ENCODE measurements at places on chromosomes 13 and 19.

- H3K27me3 ChIP-seq, result no peaks in the 10 kb centered on the region
- no peak overlapping the region for H3K4me3 ChIP-seq
- no peaks in the 10 kb centered on the region for H3K36me3 ChIP-seq
- H3K4me1 ChIP-seq, result peaks cover 6% of the 10 kb centered on the region
- no peak overlapping the region for H3K27ac ChIP-seq
These were observed 240.3 kb downstream of the DCT start for GRCh38 chr13:94239135-94239534.

DNA sequence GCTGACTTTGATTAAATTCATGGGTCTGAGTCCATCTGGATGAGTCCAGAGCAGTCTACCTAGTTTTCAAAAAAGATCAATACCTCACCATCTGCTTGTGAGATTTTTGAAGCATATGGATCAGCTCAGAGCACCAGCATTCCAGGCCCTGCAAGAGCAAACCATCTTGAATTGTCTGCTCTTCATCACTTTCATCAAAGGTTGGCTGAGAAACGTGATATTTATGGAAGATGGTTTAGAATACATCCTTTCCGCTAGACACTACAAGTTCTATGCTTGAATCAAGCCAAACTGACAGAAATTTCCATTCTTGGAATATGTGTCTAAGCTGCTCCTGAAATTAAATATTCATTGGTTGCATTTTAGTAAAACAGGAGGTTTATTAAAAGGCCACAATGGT is 190.3 kb downstream of the KCNRG start:
- H3K36me3 ChIP-seq, result no peaks in the 10 kb centered on the region
- H3K27ac ChIP-seq, result no peak overlapping the region
- no peak for DNase-seq

DNA sequence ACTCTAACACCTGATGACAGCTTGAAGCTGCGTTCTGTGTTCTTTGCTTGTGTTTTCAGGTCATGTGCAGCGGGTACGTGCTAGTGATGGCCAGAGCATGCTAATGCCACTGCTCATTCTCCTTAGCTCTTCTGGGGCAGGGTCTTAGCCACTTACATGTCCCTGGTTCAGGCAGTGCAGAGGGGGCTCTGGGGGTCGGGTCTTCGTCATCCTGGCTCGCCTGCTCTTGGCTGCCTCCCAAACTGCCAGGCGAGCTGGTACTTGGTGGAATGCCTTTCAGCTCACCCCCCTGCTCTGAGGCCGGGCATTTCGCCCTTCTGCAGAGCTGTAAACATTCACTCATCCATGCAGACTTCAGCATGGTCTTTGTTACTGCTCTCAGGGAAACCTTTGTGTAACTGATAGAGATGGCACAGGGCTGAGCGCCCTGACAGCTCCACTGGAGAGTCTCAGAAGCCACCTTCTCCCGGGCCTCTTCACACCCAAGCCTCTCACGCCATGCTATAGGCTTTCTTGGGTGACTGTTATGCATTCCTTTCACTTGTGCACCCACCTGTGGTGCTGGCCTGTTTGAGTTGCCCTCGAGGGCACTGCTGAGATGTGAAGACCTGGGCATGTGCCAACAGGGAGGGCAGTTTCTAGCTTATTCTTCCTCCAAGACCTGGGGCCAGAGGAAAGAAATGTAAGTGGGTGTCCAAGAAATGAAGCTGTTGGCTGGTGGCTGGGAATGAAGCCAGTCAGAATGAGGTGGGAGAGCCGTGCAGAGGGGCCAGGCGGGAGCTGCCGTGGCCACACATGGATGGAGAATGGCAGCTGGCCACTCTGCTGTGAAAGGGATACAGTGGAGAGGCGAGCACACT is 24.4 kb downstream of the FAM124A start:
- no peak for DNase-seq
- H3K4me3 ChIP-seq, result no peak overlapping the region
- H3K27me3 ChIP-seq, result peaks cover 4% of the 10 kb centered on the region
- no peak overlapping the region for H3K27ac ChIP-seq

GRCh38 chr13:62320129-62321108 is 904.8 kb upstream of the PCDH20 start:
- no peaks in the 10 kb centered on the region for H3K4me1 ChIP-seq
- no peaks in the 10 kb centered on the region for H3K27me3 ChIP-seq
- no peak overlapping the region for H3K4me3 ChIP-seq
- no peaks in the 10 kb centered on the region for H3K36me3 ChIP-seq
- DNase-seq, result no peak
- no peak overlapping the region for H3K27ac ChIP-seq

GRCh38 chr13:37407156-37407555 is 191.4 kb downstream of the POSTN start:
- no peak overlapping the region for H3K4me3 ChIP-seq
- no peaks in the 10 kb centered on the region for H3K27me3 ChIP-seq
- DNase-seq, result no peak
- no peaks in the 10 kb centered on the region for H3K36me3 ChIP-seq

- peaks cover 91% of the 10 kb centered on the region for H3K27me3 ChIP-seq
- no peak overlapping the region for H3K27ac ChIP-seq
- H3K36me3 ChIP-seq, result no peaks in the 10 kb centered on the region
- H3K4me1 ChIP-seq, result peaks cover 4% of the 10 kb centered on the region
These were observed 2.8 kb downstream of the GFY start for GRCh38 chr19:49427855-49428546.

DNA sequence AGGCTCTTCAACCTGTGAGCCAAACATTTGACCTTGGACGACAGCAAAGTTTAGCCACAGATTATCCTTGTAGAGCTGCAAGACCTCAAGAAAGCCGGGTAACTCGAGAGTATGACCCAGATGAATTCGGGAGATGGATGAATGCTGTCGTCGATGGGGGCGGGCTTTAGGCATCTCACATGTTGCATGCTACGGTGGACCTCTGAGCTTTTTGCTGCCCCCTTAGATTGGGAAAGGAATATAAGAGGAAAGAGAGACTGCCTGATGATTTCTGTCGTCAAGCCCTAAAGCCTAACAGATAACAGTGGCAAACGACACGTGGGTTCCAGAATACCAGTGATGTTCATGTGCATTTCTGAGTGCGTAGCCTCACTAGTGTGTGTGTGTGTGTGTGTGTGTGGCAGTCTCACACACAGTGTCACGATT is 730 bp upstream of the ABCC4 start:
- peaks cover 28% of the 10 kb centered on the region for H3K4me1 ChIP-seq
- H3K27ac ChIP-seq, result no peak overlapping the region
- H3K4me3 ChIP-seq, result peak overlapping the region; percentile 92

DNA sequence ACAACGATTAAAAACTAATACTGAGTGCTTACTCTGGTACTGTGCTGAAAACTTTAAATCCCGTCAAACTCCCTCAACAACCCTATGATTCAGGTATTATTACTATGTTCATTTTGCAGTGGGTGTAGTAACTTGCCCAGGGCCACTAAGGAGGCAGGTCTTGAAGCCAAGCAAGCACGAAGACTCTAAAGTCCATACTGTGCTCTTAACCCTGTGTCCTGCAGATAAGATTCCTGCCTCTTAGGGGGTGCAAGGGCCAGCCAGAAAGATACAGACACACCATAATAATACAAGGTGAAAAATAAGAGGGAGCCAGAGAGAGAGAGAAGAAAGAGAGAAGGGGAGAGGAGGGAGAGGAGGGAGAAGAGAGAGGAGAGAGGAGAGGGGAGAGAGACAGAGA is 95.5 kb downstream of the CDADC1 start:
- H3K27ac ChIP-seq, result no peak overlapping the region
- no peaks in the 10 kb centered on the region for H3K27me3 ChIP-seq
- no peaks in the 10 kb centered on the region for H3K4me1 ChIP-seq
- H3K4me3 ChIP-seq, result no peak overlapping the region
- DNase-seq, result no peak
- no peaks in the 10 kb centered on the region for H3K36me3 ChIP-seq

DNA sequence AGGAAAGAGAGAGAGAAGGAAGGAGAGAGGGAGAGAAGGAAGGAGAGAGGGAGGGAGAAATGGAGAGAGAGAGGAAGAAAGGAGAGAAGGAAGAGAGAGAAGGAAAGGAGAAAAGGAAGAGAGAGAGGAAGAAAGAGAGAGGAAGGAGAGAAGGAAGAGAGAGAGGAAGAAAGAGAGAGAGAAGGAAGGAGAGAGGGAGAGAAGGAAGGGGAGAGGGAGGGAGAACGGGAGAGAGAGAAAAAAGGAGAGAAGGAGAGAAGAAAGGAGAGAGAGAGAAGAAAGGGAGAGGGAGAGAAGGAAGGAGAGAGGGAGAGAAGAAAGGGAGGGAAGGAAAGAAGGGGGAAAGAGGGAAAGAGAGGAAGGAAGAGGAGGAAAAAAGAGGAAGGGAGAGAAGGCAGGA is 1070.7 kb downstream of the UQCRFS1 start:
- no peak overlapping the region for H3K27ac ChIP-seq
- H3K27me3 ChIP-seq, result no peaks in the 10 kb centered on the region

DNA sequence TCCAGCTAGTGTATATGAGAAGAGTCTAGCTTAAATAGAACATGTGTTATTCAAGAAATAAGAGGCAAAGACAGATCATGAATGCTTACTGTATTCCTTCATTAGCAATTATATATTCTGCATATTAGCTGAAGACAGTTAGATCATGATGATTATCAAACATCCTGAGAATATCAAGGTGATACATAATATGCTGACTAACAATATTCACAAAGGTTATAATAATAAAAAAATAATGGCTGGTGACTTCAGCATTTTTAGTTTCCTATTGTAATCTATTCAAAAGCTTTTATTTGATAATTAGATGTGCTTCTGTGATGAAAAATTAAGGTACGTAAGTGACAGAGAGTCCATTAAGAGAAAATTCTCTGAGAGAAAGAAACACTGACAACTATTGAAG is 511.4 kb downstream of the PCDH17 start:
- no peak for DNase-seq
- no peaks in the 10 kb centered on the region for H3K27me3 ChIP-seq
- no peak overlapping the region for H3K4me3 ChIP-seq
- H3K27ac ChIP-seq, result no peak overlapping the region

DNA sequence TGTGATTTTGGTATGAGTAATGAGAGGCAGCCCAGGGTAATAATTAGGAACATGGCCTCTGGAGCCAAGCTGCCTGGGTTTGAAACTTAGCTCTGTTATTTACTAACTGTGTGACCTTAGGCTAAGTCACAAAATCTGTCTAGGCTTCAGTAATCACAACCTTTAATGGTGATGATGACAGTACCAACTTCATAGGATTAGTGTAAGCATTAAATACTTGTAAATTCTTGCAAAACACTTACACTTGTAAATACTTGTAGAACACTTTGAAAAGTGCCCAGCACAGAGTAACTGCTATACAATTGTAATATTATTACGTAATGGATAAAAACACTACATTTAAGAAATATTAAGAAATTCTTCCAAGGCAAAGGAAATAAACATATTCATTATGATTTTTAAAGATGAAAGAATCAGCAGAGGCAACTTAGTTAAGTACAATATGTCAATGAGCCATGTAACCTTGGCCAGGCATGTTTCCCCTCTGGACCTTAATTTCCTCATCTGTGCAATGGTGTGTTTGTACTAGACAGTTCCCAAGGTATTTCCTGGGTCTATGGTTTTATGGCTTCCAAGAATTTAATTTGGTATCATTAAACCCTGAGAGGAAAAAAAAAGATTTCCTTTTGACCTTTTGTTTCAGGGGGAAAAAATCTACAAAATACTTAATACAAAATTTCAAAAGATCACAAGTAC is 628.5 kb upstream of the KLHL1 start:
- no peak overlapping the region for H3K4me3 ChIP-seq
- H3K27me3 ChIP-seq, result no peaks in the 10 kb centered on the region
- H3K36me3 ChIP-seq, result no peaks in the 10 kb centered on the region
- no peak overlapping the region for H3K27ac ChIP-seq
- H3K4me1 ChIP-seq, result no peaks in the 10 kb centered on the region

GRCh38 chr19:34559045-34559444 is 77.5 kb downstream of the WTIP start:
- no peak overlapping the region for H3K4me3 ChIP-seq
- H3K27ac ChIP-seq, result no peak overlapping the region
- H3K27me3 ChIP-seq, result no peaks in the 10 kb centered on the region
- H3K4me1 ChIP-seq, result no peaks in the 10 kb centered on the region
- no peaks in the 10 kb centered on the region for H3K36me3 ChIP-seq
- no peak for DNase-seq

DNA sequence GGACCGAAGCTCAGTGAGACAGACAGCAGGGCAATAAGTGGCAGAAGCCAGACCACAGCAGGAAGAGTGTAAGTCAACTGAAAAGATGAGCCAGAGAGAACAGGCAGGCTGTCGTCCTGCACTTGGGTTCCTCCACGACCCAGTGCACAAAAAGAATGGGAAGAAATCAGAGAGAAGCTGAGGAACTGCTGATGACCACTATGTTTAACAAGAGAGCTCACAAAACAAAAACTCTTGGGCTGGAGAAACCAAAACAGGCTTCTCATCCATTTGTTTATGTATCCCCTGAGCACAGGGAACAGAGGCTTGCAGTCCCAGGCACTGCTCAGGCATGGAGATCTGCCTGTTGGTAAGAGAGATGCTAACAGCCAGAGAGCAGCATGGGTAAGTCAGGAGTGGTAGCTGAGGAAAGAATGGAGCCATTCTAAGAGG is 14.0 kb downstream of the AKAP8L start:
- no peak for DNase-seq
- no peak overlapping the region for H3K27ac ChIP-seq
- H3K4me1 ChIP-seq, result no peaks in the 10 kb centered on the region
- H3K27me3 ChIP-seq, result no peaks in the 10 kb centered on the region
- H3K4me3 ChIP-seq, result no peak overlapping the region

DNA sequence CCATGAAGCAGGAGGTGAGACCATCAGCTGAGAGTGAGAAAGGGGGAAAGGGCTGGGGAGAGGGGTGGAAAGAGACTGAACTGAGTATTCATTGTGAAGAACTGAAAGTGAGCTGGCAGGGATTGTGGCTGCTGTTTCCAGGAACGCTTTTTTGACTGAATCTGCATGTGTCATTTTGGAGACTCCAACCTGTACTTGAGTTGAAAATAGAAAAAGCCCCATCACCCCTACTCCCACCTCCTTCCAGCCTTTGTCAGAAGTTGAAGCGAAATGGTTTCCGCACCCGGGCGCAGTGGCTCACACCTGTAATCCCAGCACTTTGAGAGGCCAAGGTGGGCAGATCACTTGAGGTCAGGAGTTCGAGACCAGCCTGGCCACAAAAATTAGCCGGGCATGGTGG is 128.0 kb upstream of the GPR12 start:
- no peaks in the 10 kb centered on the region for H3K27me3 ChIP-seq
- H3K36me3 ChIP-seq, result no peaks in the 10 kb centered on the region
- no peak overlapping the region for H3K27ac ChIP-seq
- H3K4me1 ChIP-seq, result no peaks in the 10 kb centered on the region
- H3K4me3 ChIP-seq, result no peak overlapping the region
- no peak for DNase-seq

DNA sequence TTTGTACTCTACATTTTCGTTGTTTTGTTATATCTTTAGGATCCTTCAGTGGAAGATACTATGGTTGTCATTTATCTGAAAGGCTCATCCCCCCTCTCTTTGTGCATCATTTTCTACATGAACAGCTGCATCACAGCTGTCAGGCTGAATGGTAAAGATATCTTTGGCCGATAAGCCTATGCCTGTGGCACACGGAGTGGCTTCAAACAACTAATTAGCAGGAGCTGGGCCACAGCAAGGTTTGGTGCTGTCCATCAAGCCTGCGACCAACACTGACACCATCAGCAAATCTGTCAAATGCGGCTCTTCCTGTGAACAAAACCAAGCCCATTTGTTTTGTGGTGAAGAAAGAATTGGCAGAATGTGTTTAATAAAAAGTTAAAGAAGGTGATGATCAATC is 334.4 kb downstream of the PCDH9 start:
- no peak overlapping the region for H3K27ac ChIP-seq
- H3K4me3 ChIP-seq, result no peak overlapping the region
- DNase-seq, result no peak
- no peaks in the 10 kb centered on the region for H3K36me3 ChIP-seq
- no peaks in the 10 kb centered on the region for H3K27me3 ChIP-seq
- no peaks in the 10 kb centered on the region for H3K4me1 ChIP-seq

GRCh38 chr19:51339313-51339686 is 2.6 kb downstream of the VSIG10L start:
- no peak overlapping the region for H3K27ac ChIP-seq
- H3K4me1 ChIP-seq, result peaks cover 19% of the 10 kb centered on the region
- peaks cover 8% of the 10 kb centered on the region for H3K27me3 ChIP-seq
